Stimulated activated CD4-positive, alpha-beta T cell treated with anti-CD3 and anti-CD28 coated beads, Interleukin-2, amount 100 ng/mL, for 4 hours (primary cell): ENCODE measurements at places on chromosomes 13 and 19.

DNA sequence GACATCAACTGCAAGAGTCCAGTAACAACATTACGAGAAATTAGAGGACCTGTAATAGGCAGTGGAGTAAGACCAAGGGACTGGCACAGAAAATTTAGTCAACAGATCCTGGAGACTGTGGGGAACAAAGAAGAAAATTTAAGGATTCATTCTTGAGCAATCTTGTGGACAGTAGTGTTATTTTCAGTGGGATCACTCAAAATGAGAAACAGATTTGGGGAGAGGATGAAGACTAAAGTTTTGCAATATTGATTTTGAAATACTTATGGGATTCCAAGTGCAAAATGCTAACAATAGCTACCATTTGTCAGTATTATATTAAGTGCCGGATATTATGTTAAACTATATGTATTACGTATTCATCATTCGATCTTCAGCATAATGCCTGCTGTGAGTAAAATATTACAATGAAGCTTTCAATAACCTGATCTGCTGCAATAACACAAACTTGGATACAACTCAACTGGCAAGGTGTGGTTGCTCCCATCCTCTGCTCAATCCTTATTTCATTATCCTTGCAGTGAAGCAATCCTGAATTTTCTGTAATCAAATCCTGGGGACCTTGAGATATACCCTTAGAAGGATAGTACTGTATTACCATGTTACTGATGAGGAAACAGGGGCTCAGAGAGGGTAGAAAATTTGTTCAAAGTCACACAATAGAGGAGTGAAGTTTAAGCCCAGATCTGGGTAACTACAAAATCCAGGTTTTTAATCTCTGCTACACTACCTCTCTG is 84.2 kb downstream of the SACS start:
- no peak for DNase-seq

GRCh38 chr13:109406376-109406992 is 379.9 kb downstream of the IRS2 start:
- DNase-seq = no peak

- no peak for DNase-seq
Measured at GRCh38 chr13:35531526-35531925, 55.0 kb upstream of the MAB21L1 start.

DNA sequence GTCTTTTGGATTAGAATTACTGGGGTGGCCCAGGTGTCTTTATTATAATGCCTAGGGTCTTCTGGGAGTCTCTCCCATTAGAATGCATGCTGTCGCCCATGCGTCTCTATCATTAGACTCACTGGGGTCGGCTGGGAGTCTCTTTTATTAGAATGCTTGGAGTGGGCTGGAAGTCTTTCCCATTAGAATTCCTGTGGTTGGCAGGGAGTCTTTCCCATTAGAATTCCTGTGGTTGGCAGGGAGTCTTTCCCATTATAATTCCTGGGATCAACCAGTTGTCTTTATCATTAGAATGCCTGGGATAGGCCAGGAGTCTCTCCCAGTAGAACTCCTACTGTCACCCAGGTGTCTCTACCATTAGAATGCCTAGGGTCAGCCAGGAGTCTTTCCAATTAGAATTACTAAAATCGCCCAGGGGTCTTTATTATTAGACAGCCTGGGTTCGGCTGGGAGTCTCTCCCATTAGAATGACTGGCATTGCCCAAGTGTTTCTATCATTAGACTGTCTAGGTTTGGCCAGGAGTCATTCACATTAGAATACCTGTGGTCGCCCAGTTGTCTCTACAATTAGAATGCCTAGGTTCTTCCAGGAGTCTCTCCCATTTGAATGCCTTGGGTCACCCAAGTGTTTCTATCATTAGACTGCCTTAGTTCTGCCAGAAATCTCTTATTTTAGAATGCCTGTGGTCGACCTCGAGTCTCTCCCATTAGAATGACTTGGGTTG is 1558.5 kb downstream of the UQCRFS1 start:
- no peak for DNase-seq

GRCh38 chr19:21709464-21709863 is 57.9 kb downstream of the ZNF100 start:
- no peak for DNase-seq

GRCh38 chr19:11496391-11497163 is 9.1 kb downstream of the ZNF653 start:
- peak; percentile 48 for DNase-seq

DNA sequence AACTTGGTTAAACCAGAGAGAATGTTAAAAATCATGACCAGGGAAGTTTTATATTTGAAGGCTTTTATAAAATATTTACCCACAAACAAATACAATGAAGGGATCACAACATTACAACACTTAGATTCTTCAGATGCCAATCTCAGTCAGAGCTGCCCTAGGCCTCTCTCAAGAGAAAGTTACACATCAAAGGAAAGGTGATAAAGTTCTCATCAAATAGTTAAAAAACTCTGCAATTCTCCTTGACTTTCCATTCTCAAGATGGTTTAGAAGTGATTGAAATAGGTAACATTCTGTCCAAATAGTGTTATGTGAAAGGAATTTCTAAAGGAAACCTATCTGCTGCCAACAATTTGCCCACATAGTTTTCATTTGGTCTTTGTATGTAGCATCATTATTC is 1115.2 kb upstream of the MIR17HG start:
- no peak for DNase-seq

DNA sequence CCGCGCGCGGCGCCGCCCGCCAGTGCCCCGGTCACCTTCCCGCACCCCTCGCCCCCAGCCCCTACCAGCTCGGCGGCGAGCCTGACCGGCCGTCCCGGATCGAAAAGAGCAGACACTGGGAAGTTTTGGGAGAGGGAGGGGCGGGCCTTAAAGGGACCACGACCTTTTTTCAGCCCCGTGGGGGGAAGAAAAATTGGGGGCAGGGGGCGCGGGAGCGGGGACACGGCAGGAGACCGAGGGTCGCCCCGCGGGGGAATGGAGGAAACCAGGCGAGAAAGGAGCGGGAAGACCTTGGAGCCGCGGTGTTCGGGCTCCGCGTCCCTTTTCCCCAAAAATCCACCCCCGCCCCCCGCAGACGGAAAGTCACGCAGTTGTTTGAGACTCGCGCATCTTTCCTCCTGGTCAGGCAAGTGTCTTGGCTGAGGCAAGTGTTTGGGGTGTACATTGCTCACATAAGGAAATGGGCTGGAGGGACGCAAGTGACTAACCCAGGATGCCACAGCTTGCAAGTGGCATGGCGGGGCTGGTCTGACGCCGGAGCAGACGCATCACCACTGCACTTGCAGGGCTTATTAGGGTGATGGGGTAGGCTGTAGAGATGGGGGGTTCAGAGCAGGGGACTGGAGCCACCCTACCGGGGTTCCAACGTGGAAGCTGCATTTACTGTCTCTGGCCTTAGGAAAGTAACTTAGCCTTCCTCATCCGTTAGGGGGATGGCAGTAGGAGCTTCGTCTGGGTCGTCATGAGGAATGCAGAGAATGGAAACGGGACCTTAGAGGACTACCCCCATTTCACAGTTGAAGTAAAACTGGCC is 2.7 kb upstream of the HNRNPL start:
- DNase-seq = no peak

DNA sequence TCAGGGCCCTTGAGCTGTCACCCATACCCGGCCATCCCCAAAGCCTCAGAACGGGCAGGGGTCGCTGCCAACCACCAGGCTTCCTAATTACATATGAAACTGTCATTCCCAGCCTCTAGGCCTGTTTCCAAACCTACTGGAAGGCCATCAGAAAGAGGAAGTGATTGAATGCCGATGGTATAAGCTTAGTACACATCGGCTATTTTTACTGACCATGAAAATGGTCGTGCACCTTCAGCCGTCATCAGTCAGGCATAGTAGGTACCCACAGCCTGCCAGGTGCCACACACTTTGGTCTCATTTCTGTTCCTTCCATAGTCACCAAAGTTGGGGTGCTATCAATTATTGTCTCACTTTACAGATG is 10.2 kb downstream of the KRI1 start:
- DNase-seq = no peak

DNA sequence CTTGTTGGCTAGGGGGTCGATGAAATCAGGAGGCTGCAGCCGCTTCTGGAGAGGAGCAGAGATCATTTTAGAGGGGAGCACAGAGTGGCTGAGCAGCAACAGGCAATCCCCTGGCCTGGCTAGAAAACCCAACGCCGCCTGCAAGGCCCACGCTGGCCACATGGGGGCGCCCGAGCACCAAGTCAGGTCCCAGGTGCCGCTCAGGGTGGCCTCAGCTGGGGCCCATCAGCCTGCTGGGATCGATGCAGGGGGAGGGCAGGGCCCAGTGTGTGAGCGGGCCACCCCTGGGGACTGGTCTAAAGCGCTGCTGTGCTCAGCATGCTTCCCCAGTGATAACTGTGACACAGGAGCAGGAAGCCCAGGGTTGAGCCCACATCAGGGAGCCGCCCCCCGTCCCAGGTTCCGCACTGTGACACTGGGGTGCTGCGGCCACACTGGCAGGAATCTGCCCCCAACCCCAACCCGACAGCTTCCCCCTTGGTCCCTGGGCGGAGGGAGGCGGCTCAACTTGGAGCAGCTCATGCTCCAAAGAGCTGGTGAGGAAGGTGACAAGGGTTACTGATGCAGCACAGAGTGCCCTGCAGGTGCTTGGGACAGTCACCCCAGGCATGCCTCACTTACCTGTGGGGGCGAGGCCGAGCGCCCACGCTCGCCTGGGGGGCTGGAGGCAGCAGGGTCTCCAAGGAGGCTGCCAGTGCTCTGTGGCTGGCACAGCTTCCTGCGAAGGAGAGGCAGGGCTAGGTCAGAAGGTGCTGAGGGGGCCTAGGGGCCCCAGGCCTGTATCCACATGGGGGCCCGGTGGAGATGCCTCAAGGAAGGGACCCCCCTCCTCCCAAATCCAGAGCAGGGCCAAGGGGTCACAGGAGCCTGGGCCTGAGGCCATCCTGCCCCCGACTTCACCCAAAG is 13.3 kb upstream of the ISYNA1 start:
- peak; percentile 75 for DNase-seq

GRCh38 chr19:4012092-4012974 is 4.8 kb downstream of the PIAS4 start:
- no peak for DNase-seq

GRCh38 chr19:16003391-16003790 is 54.6 kb downstream of the OR10H4 start:
- no peak for DNase-seq

DNA sequence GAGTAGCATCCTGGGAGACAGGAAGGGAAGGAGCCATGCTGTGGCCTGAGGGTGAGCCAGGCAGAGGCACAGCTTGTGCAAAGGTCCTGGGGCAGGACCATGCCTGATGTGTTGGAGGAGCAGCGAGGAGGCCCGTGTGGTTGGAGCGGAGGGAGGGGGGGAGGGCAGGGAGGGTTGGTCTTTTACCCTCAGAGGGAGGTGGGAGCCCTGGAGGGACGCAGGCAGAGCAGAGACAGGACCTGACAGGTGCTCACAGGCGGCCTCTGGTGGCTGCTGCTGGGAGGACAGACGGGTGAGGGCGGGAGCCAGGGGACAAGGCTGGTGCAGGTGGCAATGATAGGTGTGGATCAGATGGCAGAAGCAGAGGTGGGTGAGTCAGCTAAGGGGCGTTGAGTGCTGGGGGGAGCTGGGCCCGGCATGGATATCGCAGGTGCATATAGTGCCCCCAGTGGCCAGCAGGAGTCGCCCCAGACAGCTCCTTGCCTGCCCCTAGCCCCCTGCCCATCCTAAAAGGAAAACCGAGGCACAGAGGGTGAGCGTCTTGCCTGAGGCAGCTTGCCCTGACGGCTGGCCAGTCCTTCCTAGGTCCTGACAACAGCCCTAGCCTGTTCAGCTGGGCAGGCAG is 9.8 kb upstream of the GNA15 start:
- DNase-seq = peak; percentile 64

DNA sequence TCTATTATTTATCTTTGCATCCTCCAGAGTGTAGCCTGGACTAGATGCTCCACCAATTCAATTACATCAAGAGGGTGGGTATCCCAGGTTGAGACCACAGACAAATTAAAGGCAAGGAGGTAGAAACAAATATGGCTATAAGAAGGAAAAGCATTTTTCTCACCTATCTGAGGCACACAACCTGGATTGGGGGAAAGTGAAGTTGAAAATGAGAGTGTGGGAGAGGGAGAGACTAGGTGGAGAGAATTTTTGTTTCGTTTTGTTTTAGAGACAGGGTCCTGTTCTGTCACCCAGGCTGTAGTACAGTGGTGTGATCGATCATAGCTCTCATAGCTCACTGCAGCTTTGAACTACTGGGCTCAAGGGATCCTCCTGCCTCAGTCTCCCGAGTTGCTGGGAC is 5.8 kb upstream of the PRODH2 start:
- no peak for DNase-seq

GRCh38 chr19:8595651-8596050 is 14.9 kb downstream of the ADAMTS10 start:
- DNase-seq = no peak

GRCh38 chr13:42720113-42720857 is 61.1 kb upstream of the FAM216B start:
- no peak for DNase-seq

DNA sequence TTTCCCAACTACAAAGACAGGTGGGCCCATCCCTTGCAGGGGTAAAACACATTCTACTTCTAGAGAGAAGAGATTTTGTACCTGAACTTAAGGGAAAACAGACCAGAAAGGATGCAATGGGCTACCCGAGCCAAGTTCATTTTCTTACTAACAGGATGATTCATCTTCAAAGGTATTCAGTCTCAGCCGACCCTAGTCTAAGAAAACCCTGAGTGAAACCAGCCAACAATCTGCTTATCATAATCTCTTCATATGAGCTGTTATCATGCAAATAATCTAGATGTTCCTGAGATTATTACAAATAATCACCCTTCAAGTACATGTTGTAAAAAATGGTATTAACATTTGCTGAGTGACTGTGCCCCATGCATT is 15.6 kb downstream of the PABPC3 start:
- no peak for DNase-seq

DNA sequence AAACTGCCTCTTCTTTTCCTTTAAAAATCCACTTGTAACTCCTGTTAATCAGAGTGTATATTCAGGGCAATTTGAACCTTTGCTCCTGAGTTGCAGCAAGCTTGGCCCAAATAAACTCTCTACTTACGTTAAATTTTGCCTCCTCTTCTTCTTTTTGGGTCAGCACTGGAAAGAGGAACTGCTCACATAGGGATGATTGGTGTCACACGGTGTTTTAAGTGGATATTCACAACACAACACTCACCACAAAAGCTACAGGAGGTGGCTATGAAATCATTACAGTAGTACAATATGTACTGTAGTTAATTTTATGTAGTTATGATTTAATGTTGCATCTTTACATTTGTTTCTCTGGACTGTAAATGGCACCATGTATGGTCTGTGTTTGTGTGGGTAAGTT is 96.8 kb upstream of the DOCK9 start:
- DNase-seq = no peak

GRCh38 chr13:59643364-59643841 is 520.3 kb downstream of the DIAPH3 start:
- DNase-seq = no peak

GRCh38 chr13:112748947-112749735 is 59.3 kb downstream of the ATP11A start:
- DNase-seq = no peak

- DNase-seq = peak; percentile 82
Measured at GRCh38 chr19:54191011-54191810, at the start of gene TSEN34. Gene TSEN34 (plus strand): TSS chr19:54191308. CDS start chr19:54191365, 57 bp downstream.

DNA sequence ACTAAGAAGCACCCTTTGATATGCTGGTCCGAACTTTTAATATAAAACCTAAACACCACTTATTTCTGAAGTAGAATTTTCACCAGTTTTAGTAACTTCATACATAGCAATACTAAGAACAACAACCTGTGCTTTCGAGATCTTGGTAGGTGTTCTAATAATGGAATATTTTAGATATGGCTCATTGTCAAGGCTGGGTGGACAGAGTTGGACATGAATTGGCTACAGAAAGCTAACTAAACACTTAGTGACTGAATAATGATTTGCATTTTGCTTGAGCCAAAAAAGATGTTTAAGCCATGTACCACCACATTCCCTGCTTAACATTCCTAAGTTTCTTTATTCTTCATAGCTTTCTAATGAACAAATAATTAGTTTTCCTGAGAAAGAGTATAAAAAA is 344.3 kb upstream of the SGCG start:
- DNase-seq = no peak
